ENCODE measurements at places on chromosomes 7 and 10.

DNA sequence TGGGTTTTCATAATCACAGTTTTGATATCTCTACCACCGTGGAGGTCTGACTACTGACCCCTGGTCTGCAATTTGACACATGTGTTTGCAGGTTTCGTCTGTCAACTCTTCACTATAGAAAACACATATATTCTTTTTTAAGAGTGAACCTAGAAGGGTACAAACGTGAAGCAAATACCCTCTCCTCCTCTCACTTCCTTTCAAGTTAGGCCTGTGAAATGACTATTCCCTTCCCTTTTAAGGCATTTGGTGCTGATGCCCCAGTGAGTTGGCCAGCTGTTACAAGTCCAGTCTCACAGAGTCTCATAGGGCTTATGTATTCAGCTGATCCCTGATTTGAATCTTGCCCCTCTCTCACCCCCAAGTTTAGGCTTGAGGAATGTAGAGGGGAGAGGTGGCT is 742.0 kb upstream of the IGFBP3 start:
- no peak for DNase-seq

DNA sequence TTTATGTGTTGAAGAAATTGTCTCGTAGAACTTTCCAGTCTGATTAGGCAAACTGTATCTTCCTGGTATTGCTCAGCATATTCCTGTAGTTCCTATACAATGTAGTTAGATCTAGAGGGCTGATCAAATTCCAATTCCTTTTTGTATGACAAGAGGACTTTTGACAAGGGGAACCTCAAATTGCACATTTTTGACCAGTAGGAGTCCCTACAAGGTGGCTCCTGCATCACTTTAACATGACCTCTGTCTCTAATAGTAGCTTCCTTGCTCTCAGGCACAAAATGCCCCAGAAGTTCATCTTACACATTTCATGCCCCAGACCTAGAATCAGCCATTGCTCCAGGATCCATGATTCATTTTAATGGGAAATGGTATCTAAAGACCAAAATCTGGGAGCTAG is 18.7 kb downstream of the HERPUD2 start:
- no peak for DNase-seq

DNA sequence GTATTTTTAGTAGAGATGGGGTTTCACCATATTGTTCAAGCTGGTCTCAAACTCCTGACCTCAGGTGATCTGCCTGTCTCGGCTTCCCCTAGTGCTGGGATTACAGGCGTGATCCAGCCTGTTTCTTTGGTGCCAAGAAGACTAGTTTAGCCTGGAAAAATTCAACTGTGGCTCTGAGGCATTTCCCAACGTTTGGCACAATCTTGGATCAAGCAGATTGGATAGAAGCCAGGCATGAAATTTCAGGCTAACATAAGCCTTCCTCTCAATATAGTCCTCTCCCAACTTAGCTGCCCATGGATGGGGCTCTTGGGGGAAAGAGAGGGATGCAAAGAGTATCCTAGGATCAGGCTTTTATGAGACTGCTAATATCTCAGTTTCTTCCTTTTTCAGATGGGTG is 53.8 kb downstream of the APBB1IP start:
- DNase-seq: no peak

- no peak for DNase-seq
These were observed 196.0 kb downstream of the RNLS start for GRCh38 chr10:88386821-88387773.

DNA sequence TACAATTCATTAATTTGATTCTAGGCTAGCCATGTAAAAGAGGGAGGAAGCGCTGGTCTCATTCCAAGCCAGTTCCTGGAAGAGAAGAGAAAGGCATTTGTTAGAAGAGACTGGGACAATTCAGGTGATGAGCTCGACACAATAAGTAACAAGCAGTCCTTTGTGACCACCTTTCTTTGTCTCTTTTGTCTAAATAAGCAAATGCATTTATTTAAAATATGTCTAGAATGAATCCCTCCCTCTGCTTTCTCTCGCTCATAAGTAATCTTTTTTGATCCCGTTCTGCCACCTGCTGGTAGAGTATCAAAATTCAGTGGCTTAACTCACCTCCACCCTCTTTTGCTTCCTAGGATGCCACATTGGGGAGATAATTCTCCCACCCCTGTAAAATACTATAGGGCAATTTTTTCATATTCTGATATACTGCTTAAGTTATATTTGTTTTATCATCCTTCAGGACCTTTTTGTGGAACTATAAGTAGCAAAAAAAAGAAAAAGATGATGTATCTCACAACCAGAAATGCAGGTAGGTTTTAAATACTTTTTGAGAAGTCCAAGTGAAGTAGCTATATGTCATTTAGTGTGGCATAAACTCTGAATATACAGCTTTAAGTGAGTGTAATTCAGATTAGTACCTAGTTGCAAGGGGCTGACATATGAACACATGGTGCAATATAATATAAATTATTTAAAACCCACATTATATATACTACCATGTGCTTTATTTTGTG is 91.5 kb downstream of the GSDME start:
- no peak for DNase-seq

DNA sequence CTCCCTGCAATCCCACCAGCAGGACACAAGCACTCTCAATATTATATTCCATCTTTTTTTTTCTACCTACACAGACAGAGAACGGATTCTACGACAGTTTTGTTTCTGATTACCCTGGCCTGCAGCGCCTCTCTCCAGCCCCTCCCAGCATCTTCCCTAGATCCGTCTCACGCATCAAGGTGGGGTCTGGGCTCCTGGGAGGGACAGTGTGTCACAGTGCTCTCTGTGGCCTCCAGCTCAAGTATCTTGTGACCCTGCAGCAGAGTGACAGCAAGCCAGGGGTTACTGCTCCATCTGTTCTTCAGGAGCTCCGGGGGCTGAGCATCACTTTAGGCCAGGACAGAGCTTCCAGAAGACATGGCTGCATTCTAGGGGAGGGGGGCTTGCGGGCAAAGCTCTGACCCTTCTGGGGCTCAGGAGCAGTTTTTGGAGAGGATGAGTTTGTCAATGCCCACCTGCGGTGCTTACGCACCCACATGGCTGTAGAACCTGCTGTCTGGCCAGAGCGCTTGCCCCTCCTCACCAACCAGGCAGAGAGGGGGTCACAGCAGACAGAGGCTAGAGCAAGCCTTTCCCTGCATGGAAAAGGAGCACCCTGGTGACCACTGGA is 22.6 kb downstream of the MYO1G start:
- DNase-seq: no peak

DNA sequence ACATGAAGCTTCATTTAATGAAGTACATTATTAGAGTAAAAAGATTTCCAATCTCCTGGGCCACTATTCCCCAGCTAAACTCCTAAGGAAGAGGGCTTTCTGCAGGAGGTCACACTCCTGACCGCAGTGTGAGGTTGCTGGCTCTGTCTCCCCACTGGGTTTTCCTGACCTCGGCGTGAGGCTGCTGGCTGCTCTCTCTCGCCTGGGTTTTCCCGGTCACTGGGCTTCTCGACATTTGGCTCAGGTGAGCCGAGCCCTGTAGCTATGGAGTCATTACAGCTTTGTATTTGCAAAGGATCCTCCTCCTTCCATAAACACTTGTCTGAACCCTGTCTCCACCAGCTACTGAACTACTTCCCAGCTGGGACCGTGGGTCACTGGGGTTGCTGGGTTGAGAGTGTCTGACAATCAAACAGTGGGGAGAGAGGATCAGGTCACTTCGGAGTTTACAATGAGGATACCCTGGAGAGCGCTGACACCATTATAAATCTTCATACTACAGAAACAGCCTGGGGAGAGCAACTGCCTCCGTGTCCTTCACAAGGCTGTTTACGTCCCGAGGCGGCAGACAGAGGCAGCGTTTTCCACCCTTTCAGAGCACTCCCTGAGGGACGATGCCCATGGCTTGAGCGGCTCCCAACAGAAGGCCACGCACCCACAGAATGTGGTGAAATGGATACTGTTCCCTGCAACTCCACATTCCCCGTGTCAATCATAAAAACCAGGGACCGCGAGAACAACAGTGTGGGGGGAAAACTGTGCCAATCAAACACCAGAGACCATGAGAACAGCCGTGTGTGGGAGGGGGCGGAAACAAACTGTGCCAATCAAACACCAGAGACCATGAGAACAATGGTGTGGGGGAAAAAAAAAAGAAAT is 226.2 kb downstream of the ZMYND11 start:
- no peak for DNase-seq

DNA sequence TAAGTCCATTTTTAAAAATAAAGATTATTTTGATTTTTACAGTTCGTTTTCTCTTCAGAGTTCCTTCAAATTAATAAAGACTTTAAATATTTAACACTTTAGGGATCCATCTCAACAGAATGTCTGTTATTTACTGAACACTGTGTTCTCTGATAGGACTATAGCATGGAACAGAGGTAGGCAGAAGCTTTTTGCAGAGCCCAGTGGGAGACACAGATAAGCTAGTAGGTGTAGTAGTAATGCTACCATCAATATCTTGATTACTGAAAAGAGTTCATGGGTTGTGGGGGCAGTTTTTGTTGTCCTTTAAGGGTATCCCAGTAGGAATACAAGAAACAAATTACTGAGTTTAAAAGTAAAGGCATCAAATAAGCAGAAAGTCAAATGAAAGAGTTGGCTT is 140.5 kb downstream of the HBP1 start:
- DNase-seq: no peak

DNA sequence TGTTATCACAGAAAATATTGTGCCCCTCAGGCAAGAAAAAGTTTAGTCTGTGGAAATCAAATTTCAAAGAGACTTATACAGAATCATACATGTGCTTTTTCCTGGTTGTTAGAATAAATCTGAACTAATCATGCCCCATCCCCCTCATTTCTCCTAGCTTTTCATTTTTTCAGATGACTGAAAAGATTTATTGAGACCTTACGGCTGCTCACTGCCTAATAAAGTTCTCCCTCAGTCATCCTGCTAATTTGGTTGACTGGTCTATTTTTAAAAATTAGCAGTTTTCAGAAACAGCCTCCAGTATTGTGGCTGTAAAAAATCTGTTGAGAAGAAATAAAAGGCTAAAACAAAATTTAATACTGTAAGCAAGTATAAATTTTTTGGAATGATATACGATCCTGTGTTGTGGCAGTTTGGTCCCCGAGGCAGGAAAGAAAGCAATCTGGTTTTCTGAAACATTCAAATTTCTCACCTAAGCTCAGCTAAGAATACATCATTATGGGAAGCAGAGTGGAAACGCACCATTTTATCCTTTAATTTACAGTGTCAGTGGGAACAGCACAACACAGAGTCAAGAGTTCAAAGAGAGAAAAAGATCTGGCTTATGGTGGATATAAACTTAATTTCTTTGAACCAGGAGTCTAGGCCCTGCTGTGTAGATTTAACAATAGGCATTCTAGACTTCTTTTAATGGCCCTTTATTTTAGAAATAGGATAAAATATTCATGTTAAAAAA is 144.4 kb downstream of the KCND2 start:
- DNase-seq: no peak

GRCh38 chr10:45672181-45673073 is at the start of gene ZFAND4:
Gene ZFAND4, minus strand, starts transcription at chr10:45672772. Its CDS starts 9,047 bp downstream, at chr10:45663725.
- peak; percentile 93 for DNase-seq

- no peak for DNase-seq
These were observed 393.1 kb upstream of the KCND2 start for GRCh38 chr7:119879835-119880234.

DNA sequence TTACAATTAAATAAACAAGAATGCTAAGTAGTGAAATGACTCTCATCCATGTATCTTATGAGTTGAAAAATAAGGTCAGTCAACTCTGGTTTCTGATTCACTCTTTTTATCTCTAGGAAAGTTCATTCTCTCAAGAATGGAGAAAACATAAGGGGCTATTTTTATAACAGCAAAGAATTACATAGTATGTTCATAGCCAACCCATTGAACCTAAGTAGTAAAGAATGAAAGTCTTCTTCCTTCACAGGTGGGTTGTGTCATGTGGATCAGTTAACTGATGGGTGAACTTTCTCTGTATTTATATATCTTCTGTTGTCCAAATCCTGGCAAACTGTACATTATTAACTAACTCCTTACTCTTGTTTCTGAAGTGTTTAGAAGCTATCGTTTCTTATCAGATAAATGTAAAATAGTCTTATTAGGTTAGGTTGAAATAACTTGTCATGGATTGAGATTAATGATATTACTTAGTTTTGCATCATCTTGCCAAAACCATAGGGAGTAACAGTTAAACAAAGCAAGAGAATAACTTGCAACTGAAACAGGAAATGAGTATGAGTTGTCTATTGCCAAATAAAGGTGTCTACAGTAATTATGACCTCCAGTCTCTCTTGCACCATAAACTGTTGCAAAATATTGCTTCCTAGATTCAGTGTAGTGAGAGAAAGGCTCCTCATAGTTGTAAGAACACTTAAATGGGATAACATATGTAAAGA is 86.8 kb downstream of the ANKRD7 start:
- DNase-seq: no peak

- no peak for DNase-seq
These were observed 32.9 kb upstream of the SMC3 start for GRCh38 chr10:110534571-110534970.

GRCh38 chr10:66834802-66835201 is 91.0 kb upstream of the LRRTM3 start:
- DNase-seq: no peak

- no peak for DNase-seq
These were observed 147.3 kb downstream of the NRBF2 start for GRCh38 chr10:63280386-63280785.

DNA sequence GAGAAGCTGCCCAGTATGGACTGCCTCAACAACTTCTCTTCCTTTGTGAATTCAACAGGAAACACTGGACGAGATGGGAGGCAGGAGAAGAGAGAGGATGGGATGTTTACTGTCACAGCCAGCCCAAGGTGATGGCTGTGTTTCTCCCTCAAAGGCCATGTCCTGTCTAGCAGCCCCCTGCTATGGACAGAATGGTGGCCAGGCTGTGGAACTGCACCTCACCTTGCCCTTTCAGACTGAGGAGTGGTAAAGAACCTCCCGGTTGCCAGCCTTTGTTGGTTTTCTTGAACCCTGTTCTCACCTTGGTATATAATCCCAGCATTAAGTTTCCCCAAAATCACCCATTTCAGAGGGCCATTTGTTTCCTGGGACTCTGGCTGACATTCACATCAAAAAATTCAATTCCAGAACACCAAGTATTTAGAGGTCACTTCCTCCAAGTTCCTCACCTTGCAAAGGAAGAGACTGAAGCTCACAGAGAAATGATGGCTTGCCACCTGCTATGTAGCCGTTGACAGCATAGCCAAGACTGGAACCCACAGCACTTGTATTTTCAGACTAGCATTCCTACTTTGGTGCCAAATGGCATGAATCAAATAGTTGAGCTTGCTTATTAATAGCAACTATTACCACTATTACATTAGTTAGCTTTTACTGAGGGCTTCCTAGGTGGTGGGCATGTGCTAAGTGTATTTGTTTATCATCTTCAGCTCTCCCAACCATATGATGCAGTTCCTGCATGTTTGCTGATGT is 224.0 kb upstream of the GRB10 start:
- no peak for DNase-seq

GRCh38 chr10:78619115-78619851 is 449.5 kb upstream of the ZMIZ1 start:
- DNase-seq: no peak
